ENCODE measurements at places on chromosomes 5 and 9.

- no peak for DNase-seq
These were observed 232.4 kb downstream of the SAXO1 start for GRCh38 chr9:18800579-18800978.

DNA sequence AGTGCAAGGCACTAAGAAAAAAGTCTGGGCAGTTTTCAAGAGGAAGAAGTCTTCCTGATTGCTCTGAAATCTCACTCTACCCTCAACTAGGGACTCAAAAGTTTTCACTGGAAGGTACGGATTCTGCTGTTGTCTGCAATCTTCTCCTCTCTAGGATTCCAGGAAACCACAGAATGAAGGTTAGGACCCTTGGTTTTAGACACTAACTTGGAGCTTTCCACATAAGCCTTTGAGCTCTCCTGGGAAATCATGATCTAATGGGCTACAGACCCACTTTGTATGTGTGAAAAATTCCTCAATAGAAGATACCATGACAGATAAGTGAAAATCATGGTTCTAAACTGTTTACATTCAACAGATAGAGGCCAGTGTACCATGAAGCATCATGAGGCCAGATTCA is 265.1 kb downstream of the PSAT1 start:
- DNase-seq, result no peak

GRCh38 chr9:97803167-97804058 is 49.6 kb upstream of the FOXE1 start:
- DNase-seq, result peak; percentile 72

DNA sequence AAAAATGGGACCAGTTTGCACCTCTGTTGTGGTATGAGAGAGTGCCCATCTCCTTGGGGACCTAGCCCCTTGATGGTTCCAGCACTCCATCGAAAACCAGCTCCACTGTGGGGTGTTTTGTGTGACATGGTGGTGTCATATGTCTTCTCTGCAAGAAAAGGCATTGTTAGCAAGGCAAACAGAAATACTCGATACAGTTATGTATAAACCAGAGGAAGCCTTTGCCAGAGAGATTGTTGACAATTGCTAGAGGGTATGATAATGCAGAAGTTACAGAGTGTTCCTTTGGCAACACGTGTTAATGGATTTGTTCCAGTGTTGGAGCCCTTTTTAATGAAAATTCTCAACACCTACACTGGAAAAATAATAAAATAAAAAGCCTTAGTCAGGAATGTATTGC is 270.4 kb upstream of the DMRT1 start:
- no peak for DNase-seq

DNA sequence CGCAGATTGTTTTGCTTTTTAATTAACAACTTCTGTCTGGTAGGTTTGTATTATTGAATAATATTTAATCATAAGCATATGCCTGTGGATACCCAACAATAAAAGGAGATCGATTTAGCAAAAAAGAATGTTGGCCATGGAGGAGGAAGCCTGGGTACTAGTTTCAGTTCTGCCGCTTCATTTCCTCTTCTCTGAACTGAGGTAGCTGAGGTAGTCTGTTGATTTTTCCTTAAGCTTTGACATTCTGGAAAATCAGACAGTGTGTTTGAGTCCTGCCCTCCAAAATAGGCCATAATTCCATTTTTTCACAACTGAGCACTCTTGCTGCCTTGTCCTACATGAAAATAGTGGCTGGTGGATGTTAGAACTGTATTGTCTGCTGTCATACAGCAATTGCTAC is 6.0 kb upstream of the GPR21 start:
- no peak for DNase-seq

- DNase-seq, result no peak
These were observed 14.6 kb upstream of the PAM start for GRCh38 chr5:102740515-102740914.

GRCh38 chr5:178587763-178588611 is 2.2 kb downstream of the COL23A1 start:
- DNase-seq, result no peak

Data from cerebellar cortex (tissue), 1 donor.